Fibroblast of pulmonary artery (primary cell): ENCODE measurements at places on chromosomes 7 and 10.

DNA sequence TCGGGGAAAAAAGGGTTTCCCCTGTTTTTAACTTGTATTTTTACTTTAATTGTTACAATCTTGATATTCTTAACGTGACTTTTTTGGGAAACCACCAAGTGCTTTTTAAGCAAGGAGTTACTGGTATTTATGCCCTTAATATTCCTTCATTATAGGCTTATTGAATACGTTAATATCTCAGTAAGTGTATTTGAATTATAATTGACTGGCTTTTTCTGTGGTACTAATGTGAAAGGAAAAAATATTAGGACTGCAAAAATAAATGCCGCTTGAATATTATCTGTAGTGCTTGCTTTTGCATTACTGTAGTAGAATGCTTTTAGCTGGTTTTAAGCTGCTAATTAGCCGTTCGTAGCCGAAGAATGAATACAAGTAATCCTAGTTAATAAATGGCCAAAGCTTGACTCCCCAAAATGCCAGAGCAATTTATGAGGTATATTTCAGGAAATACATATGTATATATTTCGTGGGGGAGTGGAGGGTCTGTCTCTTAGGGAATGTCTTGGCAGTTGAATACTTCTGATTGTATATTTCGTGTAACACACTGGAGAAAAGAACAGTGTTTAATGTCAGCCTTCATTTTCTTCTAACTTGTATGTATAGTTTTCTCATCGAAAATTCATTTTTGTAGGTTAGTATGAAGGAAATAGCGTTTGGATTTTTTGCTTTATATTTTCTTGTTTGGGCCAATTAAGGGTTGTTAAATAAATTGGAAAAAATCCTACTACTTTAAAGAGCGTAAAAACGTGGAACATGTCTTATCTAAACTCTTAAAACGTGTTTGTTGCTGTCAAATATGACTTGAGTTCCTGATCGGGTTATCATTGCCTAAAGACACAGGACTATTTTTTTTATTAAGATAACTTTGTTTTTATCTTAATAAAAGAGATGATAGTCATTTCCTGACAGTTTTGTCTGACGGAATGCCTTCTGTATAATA, 1.5 kb downstream of the PDCD4 start:
- DNase-seq = peak; percentile 14

DNA sequence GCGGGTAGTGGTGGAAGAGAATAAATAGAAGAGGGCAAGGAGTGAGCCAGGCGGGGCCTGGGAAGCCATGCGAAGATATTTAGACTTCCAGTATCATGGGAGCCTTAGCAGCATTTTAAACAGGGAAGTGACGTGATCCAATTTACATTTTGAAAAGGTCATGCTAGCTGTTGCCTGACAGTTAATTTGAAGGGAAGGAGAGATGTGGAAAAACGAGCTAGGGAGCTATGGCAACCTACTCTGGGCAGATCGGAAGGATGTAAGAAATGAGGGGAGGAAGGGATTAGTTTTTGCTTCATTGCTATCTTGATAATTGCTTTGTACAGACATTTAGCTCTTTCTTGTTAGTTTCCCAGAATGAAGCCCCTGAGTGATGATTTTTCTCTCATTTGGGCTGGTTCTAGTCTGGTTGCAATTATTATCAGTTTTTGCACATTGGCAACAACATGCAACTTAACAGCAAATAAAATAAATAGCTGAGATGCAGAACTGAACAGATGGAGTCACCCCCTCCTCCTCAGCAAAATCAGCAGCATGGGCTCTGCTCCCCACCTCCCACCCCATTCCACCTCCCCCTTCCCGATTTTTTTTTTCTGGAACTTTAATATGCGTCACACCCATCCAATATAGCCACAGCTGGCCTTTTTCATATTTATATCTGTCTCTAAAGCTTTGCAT, 13.0 kb upstream of the CALU start:
- DNase-seq = no peak

- DNase-seq = no peak
These were observed 4.7 kb upstream of the SLC18A3 start for GRCh38 chr10:49605216-49605938.

GRCh38 chr7:34675749-34676374, 17.8 kb downstream of the NPSR1 start:
- peak; percentile 30 for DNase-seq

GRCh38 chr10:48410503-48410902, 104.0 kb downstream of the MAPK8 start:
- no peak for DNase-seq

- DNase-seq = no peak
These were observed 83.9 kb downstream of the RAMP3 start for GRCh38 chr7:45241339-45242109.
